ENCODE measurements at places on chromosomes 13 and 19.

DNA sequence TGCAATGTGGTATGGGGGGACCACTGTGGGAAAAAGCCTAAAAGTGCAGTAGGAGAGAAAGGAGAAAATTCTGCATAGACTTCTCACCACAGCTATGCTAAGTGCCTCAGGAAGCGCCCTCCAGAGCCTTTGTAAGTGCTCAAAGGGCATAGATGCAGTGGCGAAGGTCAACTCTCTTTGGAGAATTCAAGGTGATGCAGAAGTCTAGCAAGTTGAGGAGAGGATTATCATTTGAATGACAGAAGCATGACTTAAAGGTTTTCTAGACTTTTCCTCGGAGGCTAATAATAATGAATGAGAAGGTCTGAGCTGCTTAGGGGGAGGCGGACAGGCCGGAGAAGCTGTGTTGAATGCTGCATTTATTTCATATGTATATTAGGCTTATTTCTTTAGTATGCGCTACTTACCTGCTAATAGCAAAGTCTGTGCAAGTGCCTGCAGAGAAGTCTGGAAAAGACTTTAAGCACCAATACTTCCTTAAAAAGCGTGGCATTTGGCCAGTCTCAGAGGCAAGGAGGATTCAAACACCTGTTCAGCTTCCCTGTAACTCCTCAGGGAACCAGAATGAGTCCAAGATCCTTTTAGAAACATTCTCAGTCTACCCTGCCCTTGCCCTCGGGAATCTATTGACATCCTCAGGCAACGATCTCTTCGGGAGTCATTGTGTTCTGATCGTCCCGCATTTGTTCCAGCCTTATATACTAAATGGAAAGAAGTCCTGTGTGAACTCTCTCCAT lies 56.2 kb downstream of the FLT1 start:
- DNase-seq: no peak

DNA sequence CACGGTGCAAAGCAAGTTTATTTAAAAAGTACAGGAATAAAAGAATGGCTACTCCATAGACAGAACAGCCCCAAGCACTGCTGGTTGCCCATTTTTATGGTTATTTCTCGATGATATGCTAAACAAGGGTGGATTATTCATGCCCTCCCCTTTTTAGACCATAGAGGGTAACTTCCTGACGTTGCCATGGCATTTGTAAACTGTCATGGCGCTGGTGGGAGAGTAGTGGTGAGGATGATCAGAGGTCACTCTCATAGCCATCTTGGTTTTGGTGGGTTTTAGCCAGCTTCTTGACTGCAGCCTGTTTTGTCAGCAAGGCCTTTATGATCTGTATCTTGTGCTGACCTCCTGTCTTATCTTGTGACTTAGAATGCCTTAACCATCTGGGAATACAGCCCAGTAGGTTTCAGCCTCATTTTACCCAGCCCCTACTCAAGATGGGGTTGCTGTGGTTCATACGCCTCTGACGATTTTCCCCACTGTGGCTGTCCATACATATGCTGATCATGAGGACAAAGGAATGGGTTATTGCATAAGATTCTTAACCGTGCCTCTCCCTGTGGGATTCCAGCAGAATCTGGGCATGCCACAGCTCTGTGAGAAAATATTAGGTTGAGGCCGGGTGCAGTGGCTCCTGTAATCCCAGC lies 36.9 kb upstream of the ZNF507 start:
- no peak for DNase-seq

DNA sequence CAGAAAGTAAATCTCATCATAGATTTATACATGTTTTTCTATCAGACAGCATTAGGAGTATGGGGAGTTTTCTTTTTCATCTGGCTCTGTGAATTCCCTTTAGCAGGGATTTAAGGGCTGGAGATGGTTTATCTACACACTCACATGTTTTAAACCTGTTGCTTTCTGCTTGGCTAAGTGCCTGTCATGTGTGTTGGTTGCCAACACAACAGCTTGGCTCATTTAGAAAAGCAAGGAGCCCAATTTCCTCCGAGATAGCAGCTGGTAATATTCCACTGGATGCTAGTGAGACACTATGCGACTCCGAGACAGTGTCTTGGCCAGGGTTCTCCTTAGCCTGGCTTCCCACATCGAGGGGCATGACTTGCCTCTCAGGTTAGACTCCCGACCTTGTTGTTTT lies 83.3 kb downstream of the KLF5 start:
- DNase-seq: peak; percentile 14

GRCh38 chr19:46728208-46728607 lies 11.3 kb upstream of the PRKD2 start:
- no peak for DNase-seq

DNA sequence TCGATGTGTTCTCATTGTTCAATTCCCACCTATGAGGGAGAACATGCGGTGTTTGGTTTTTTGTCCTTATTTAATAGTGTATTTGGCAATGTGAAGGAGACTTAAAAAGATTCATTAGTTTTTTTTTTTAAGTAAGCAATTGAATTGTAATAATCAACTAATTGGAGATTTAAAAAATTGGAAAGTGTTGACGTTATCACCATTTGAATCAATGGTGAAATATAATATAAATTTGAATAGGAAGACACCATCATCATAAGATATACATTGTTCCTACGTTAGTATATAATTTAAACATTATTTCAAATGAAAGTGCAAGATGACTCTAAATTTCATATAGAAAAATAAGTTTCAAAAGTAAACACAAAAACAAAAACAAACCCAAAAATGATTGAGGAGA lies 2858.1 kb upstream of the PCDH20 start:
- no peak for DNase-seq

GRCh38 chr19:10784257-10784656 lies 51.8 kb downstream of the TMED1 start:
- no peak for DNase-seq

DNA sequence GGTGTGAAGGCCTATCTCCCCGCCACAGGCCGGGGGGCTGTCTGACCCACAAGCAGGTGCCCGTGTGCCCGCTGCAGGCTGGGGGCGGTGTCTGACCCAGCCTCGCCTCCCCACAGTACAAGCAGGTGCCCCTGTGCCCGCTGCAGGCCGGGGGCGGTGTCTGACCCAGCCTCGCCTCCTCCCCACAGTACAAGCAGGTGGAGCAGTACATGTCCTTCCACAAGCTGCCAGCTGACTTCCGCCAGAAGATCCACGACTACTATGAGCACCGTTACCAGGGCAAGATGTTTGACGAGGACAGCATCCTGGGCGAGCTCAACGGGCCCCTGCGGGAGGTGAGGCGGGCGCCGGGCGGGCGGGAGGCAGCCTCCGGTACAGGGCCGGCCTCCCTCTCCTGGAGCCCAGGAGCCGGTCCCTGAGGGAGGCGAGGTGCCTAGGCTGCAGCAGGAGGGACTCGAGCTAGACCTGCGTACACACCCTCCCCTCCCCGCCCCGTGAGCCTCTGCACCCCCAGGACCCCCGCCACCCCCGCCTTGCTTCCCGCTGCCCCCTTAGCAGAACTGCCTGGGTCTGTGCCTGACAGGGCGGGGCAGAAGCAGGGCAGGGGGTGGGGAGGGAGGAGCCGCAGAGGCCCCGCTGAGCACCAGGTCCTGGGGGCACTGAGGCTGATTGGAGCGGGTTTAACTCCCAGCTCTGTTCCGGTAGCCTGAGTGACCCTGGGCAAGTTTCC lies 20.6 kb downstream of the HCN2 start:
- no peak for DNase-seq

- no peak for DNase-seq
These were observed 278.8 kb downstream of the TSHZ3 start for GRCh38 chr19:31070146-31071065.

DNA sequence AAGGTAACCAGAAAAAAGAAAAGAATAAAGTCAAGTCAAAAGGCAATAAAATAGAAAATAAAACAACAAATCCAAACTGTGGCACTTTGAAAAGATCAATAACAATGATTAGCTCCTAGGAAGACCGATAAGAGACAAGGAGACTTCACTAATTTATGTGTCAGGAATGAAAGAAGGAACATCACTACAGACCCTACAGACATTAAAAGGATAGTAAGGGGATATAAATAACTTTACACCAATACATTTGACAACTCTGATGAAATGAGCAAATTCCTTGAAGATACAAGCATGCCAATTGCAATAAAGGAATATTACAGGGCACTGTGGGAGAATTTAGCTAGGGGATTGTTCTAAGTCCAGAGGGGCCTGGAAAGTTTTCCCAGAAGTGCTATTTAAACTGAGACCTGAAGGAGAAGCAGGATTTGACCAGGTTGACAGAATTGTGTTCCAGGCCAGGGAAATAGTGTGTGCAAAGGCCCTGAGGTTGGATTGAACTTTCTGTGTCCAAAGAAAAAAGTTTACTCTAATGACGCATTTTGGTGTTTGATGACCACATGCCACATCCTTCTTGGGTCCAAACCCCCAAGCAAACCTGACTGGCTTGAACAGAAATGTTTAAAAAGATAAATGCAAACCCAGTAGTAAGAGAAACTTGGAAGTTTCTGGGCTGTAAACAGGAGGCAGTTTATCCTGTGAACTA lies 1.6 kb upstream of the C19orf38 start:
- DNase-seq: no peak

GRCh38 chr13:102907886-102908515 lies 62.2 kb downstream of the ERCC5 start:
- no peak for DNase-seq

DNA sequence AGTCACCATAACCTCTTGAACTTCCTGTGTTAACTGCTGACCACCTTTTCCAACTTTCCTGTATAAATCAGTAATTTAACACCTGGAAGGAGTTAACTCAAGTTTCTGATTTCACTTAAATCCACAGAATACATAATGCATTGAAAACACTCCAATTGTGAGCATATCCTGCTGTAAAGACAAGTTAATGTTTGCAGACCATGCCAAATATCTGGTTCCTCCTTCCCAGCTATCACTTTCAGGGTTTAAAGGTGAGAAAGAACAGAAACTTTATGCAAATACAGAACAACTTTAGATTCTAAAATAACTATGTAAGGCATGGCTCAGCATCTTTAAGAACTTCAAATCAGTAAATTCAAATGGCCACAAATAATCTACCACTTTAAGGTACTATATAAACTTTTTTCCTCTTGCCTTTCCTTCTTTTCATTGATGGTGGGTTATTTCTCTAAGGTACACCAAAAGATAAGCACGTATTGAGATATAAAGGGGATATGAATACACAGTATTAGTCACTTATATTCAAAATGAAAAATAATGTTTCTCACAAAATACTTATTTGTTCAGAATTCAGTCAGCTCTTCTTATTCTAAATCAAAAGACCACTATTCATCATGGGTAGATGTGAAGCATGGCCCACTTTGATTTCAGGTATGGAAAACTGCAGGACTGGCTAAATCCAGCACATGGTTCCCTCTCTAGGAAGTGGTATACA lies 6.6 kb upstream of the TPTE2 start:
- DNase-seq: no peak

DNA sequence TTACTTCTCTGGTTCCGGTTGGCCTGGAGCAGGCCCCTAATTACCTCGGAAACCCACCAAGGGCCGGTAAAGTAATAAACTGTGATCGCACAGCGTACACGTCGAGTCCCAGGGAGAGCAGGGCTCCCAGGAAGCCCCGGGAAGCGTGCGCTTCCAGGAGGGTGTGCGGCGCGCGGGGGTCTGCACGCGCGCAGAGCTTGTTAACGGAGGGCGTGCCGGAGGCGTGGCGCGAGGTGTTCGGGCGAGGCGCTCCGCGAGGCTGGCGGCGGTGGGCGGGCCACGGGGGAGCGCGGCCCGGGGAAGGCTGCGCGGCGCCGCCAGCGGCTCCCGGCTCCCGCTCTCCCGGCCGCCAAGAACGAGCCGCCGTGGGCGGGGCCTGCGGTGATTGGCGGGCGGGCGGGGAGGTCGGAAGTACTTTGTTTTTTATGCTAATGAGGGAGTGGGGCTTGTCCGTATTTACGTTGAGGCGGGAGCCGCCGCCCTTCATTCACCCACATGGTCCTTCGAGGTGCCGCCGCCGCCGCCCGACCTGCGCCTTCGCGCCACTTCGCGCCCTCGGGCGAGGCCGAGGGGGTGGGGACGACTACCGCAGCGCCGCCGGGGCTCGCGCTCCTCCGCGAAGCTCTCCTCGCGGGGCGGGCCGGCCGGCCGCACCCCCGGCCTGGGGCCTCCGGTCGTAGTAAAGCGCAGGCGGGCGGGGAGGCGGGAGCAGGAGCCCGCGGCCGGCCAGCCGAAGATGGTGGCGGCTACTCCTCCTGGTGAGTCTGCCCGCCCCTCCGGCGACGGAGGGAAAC lies at the start of gene MIR17HG:
MIR17HG (plus strand) TSS at position 486 of the 794 bp plus-strand sequence.
- DNase-seq: peak; percentile 90

DNA sequence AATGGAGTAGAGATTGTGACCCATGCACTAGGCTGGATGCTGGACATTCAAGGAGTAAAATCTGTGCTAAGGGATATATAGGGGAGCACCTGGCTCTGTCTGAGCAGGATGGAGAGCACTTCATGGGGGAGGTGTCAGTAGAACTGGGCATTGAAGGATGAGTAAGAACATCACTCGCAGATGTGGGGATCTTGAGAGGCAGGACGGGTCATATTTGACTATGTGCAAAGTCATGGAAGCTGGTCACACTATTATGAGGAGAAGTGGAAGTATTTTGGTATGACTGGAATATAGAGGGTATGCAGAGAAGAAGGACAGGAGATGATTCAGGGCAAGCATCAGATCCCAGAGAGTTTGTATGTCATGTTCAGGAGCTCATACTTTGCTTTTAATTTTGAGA lies 62.9 kb upstream of the PCDH8 start:
- no peak for DNase-seq

GRCh38 chr19:53130506-53130905 lies 2.2 kb downstream of the ZNF415 start:
- no peak for DNase-seq

DNA sequence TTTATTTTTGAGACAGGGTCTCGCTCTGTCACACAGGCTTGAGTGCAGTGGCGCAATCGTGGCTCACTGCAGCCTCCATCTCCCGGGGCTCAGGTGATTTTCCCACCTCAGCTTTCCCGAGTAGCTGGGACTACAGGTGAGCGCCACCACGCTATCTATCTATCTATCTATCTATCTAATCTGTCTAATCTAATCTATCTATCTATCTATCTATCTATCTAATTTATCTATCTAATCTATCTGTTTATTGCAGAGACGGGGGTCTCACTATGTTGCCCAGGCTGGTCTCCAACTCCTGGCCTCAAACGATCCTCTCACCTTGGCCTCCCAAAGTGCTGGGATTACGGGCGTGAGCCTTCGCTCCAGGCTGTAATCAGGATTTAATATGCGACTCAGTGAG lies 587 bp downstream of the ZNF613 start:
- no peak for DNase-seq

GRCh38 chr13:82758044-82758443 lies 1124.2 kb downstream of the SLITRK1 start:
- no peak for DNase-seq

- peak; percentile 72 for DNase-seq
These were observed 3.7 kb upstream of the CLPTM1 start for GRCh38 chr19:44951179-44952159.

GRCh38 chr19:10998045-10998533 lies 37.3 kb downstream of the SMARCA4 start:
- DNase-seq: no peak
